ENCODE measurements at places on chromosomes 1 and 21.

GRCh38 chr1:205182930-205183329 lies 28.6 kb downstream of the DSTYK start:
- no peak for DNase-seq

DNA sequence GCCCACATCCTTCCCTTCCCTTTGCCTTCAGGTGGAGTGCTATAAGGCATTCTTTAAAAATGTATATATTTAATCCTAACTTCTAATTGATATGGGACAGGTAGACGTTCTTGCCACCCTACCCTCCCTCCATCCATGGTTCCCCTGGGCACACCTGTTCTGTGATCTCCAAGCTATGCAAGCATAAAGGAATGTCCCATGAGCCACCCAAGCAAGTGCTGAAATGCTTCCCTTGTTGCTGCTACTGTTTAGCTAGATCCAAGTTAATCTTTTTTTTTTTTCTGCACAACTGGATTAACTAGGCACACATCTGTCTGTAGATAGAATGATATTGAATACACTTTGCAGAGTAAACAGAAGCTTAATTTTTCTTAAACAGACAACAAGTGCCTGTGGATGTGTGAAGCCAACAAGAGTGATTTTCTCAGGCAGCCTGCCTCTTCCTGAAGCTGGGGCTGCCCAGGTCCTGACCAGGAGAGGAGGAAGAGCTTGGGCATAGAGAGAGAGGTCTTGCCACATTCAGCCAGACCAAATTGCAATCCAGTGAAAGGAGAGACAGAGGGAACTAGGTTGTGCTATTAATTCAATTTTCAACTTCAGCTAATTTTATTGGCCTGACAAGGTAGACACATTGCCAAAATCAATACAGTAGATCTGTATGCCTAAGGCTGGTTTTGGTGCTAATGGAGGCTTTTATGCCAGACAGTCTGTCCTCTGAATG lies 28.2 kb upstream of the ATP1B1 start:
- DNase-seq, result no peak

DNA sequence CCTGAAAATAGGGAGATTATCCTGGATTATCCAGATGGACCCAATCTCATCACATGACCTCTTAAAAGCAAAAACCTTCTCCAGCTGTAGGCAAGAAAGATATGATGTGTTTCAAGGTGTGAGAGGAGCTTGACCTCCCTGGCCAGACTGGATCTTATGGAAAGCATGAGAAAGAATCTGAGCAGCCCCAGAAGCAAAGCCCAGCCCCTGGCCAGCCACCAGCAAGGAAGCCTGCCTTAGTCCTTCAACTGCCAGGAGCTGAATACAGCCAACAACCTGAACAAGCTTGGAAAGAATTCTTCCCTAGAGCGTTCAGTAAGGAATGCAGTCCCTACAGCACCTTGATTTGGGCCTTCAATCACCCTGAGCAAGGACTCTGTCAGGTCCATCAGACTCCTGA lies 375.0 kb upstream of the CHRM3 start:
- no peak for DNase-seq

DNA sequence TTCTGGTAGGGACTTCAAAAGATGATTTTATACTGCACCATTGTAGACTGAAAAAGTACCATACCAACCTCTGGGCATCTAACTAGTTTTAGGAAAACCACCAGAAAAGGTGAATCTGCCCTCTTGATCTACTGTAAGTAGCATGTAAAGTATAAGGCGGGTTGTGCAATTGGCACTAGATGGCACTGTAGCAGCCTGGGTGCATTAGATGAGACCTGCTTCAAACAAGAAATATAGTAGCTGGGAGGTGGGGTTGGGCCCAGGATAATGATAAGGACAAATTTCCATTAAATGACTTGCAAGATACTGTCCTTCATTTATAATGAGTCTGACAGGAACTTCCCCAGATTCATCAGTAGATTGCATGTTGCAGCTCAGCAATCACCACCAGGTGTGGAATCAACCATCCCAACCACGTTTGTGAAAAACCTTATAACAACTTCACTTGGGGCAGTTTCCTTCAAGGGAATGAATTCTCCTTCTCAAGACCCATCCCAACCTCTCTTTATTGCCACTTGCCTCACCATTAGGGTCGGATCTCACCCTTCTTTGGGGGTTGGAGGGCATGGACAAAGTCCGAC lies 37.3 kb upstream of the IL10 start:
- DNase-seq, result peak; percentile 18

DNA sequence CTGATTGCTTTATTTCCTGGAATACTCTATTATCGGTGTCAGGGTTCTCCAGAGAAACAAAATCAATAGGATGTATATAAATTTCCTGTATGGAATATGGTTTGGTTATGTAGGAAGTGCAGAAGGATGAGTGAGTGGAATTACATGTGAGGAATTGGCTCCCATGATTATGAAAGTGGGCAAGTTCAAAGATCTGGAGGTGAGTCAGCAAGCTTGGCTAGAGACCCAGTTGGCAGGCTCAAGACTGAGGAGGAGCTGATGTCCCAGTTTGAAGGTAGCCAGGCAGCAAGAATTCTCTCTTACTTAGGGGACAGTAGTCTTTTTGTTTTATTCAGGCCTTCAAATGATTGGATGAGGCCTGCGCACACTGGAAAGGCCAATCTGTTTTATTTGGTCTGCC lies 57.5 kb downstream of the MAP3K7CL start:
- DNase-seq, result no peak
